ENCODE measurements at places on chromosomes 4 and X. TPM values are rescaled to one million over a fixed set of nuclear protein-coding genes. Genes with fewer than 3 reads are reported as not detected.

GRCh38 chrX:97155816-97156215, 272.1 kb downstream of the RPA4 start:
- no peak for DNase-seq

DNA sequence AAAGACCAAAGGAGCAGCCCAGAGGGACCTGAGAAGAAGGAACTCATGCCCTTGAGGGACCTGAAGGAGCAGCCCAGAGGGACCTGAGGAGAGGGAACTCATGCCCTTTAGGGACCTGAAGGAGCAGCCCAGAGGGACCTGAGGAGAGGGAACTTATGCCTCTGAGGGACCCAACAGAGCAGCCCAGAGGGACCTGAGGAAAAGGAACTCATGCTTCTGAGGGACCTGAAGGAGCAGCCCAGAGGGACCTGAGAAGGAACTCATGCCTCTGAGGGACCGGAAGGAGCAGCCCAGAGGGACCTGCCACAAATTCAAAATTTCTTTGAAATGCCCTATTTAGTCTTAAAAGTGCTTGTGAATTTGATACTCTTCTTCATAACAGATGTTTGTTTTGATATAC, 48.5 kb upstream of the TMEM154 start:
- no peak for DNase-seq

DNA sequence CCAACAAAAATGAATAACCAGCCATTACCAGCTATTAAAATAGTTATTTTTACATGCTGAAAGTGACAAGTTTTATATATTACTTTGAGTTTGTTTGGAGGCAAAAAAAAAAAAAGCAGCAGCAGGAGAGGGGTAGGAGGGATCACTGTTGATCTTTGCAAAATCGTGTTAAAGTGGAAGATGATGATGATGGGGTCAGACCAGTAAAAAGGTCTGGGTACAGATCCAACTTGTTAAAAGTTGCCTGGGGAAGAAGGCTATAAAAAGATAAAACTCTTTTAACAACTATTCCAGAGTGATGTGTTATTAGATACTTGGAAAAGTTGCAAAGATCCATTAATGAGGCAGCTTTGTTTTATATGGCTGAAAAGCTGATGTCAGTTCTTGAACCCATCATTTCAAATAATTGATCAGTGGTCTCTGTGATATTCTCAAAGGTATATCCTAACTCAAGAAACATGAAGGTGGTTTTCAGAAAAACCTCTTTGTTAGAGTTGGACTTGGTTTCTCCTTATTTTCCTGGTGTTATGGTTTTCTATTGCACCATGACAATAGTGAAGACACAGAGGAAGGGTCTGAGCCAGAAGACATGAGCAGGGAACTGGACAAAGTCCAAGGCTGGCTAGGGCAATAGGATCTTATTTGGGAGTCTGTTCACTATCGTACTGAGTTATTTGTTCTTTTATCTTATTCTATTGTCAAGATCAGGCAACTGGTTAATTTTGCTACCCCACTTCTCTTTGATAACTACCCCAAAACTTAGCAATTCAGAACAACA, 44.8 kb downstream of the EDNRA start:
- no peak for DNase-seq

- DNase-seq = no peak
These were observed 167.4 kb downstream of the HS3ST1 start for GRCh38 chr4:11261066-11261850.

- DNase-seq = no peak
These were observed 122.8 kb downstream of the SLC10A7 start for GRCh38 chr4:146398896-146399445.

GRCh38 chrX:136386826-136387225, 86.1 kb downstream of the ADGRG4 start:
- DNase-seq = no peak

DNA sequence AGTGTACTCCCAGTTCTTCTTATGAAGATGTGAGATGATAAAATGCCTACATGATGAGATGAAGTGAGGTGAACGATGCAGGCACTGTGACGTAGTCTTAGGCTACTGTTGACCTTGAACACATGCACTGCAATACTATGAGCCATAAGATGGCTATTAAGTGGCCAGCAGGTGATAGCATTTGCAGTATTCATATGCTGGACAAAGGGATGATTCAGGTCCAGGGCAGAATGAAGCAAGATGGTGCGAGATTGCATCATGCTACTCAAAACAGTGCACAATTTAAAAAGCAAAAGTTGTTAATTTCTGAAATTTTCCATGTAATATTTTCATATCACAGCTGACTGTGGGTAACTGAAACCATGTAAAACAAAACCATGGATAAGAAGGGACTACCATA, 781.4 kb downstream of the PCDH18 start:
- no peak for DNase-seq

DNA sequence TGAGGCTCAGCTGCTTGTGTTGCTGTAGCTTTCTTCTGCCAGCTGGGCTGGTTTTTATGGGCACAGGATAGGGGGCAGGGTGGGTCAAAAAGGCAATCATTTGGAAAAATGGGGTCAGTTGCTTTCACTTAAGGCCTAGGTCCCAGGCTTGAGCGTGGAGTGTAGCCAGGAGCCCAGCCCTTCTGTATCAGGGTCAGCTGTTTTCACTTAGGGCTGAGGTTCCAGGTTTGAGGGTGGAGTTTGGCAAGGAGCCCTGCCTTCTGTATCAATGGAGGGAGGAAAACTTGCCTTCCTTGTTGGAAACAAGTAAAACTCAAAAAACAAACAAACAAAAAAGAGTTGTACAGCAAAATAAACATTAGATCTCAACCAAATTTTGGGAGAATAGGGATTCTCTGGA, 37.0 kb upstream of the UGT8 start:
- DNase-seq = no peak

- peak; percentile 30 for DNase-seq
These were observed 43.8 kb downstream of the FHL1 start for GRCh38 chrX:136191171-136191570.

DNA sequence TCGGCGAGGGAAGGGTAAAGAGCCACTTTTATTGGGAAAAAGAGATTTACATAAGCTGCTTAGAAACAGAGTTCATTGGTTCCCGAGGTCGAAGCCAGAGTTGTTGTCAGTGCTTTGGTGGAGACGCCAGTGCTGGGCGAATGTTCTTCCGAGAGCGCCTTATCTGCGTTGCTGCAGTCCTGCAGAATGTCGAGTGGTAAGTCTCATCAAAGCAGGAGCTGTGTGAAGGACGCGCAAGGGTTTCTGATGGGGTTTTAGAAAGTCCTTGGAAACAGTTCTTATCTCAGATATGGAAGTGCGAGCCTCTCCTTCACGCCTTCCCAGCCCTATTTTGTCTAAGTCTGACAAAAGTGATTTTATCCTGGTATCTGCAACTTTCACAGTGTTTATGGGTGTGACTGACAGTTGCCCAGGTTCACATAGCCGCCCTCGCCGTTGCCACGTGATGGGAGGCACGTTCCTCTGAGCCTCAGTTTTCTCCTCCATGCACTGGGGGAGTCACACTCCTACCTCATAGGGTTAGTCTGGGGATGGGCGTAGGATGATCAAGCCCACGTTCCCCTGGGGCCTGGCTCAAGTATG, 47.3 kb upstream of the NSG1 start:
- DNase-seq = no peak

GRCh38 chrX:41447897-41448296, 754 bp downstream of the NYX start:
- DNase-seq = no peak

DNA sequence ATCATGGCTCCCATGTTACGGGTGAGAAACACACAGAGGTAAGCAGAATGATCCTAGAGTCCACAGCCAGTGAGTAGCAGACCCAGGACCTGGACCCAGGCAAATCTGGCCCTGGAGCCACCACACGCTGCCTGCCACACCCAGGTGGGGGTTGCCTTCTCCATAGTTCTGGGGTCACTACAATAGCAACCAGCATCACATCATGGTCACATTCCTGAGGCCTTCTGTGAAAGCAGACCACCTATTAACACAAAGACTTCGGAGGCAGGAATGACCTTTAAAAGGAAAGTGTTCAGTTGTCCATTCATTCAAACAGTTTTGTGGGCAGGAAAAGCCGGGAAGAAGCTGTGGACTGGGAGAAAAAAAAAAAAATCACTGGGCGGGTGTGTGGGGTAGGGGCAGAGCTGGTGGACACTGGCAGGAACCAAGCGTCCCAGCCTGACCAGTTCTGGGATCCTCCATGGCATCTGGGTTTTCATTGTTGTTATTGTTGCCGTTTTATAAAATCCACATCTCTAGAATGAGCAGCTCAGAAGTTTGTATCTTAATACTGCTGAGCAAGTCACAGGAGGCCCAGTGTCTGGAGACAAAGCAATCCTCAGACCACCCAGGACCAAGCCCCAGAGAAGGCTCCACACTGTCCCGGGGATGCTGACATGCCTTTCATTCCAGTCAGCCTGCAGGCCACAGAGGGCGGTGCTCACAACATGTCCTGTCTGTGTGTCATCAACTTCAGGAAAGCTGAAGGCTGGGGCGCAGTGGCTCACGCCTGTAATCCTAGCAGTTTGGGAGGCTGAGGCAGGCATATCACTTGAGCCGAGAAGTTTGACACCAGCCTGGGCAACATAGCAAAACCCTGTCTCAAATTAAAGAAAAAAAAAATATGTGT, 67.0 kb downstream of the SEL1L3 start:
- DNase-seq = peak; percentile 73

GRCh38 chrX:118682258-118683014, 45.0 kb upstream of the IL13RA1 start:
- no peak for DNase-seq

DNA sequence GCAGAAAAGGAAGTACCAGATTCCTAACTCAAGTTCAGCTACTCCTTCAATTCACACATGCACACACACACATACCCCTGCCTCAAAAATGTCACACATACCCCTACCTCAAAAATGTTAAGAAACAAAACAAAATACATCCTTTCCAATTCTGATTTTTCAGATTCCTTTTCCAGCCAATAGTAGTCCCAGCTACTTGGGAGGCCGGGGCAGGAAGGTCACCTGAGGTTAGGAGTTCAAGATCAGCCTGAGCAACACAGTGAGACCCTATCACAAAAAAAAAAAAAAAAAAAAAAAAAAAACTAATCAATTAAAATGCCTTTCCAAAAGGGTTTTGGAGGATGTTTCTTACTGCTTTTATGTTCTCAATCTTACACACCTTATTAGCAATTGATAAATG, 138.0 kb downstream of the AFAP1 start:
- no peak for DNase-seq

GRCh38 chrX:14355556-14355955, 173.8 kb upstream of the GLRA2 start:
- DNase-seq = no peak

- DNase-seq = no peak
These were observed 121.5 kb upstream of the NR3C2 start for GRCh38 chr4:148563684-148564083.

GRCh38 chrX:80139564-80139963, 125.0 kb downstream of the TBX22 start:
- DNase-seq = no peak

DNA sequence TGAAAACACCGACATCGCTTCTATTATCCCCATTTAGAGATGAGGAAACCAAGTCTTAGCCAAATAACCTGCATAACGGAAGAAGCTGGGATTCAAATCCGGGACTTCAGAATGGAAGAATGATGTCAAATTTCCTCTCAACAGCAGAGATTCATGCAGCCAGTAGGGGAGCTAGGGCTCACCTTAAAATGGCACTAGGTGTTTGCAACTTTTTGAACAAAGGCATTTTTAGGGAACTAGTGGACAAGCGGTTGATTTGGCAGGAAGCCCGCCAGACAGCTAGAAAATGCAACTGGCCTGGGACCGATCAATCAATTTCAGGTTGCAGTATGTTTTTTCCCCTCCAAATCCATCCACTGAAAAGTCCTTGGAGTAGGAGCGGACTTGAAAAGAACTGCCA, 224.2 kb downstream of the PTTG2 start:
- peak; percentile 10 for DNase-seq

DNA sequence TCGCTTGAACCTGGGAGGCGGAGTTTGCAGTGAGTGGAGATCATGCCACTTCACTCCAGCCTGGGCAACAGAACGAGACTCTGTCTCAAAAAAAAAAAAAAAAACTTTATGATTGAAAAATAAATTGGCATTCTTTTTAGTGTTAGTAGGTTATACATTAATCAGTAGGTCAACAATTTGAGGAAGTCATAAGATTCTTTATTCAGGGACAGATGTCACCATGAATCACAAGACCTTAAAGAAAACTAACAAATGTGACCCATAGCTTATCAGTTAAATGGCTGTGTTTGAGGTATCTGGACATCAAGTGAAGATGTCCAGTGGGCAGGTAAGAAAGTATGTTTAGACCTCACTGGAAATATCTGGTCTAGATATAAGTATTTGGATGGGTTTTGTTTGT, 9.3 kb upstream of the PRMT9 start:
- no peak for DNase-seq

DNA sequence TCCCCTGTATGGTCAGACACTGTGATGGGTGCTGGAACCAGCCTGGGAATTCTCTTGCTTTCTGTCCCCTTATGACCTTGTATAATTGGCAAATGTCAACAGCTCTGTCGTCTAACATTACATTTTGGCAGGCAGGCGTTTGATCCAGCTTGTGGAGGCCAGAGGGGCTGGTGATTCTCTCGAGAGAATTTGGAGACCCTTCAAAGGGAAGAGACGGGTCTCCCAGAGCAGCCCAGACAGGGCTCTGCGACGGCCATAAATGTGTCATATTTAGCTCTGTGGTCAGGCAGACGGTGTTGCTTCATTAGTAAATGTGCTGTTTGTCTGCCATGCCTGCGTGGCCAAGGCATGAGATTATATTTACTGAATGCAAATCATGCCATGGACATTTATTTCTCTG, 68.7 kb downstream of the SORCS2 start:
- DNase-seq = no peak

DNA sequence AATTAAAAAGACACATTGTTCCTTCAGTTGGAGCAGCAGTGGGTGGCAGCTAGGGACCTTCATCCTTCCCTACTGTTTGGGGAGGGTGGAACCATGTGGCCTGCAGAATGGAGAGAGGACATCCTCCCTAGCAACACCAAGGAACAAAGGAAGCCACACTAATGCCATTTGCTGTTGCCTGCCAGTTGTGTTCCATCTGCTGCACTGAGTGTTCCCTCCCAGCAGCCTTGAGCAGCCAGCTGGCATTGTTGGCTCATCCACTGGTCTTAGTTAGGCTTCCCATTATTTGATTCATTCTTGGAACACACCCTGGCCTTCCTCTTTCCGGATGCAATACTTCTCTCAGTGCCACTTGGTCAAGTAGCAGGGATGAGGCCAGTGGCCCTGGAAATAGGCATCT, 25.0 kb upstream of the HMGB3 start:
- DNase-seq = no peak

GRCh38 chr4:149238097-149238496, 577.5 kb downstream of the IQCM start:
- DNase-seq = no peak

GRCh38 chr4:175246941-175247340, 328.8 kb downstream of the ADAM29 start:
- DNase-seq = peak; percentile 52

GRCh38 chr4:166318810-166319525, 445.9 kb downstream of the TLL1 start:
- peak; percentile 91 for DNase-seq

FAM47A gene
- total RNA-seq = not detected

GPR34 gene
- not detected for total RNA-seq

BCOR gene
- total RNA-seq = 35.5 TPM

AMBN gene
- not detected for total RNA-seq

RBM3 gene
- total RNA-seq = 64.2 TPM

GUF1 gene
- total RNA-seq = 14.4 TPM

GAGE12E gene
- total RNA-seq = not detected

GABRG1 gene
- not detected for total RNA-seq

FOXO4 gene
- 4.2 TPM for total RNA-seq

CBLL2 gene
- not detected for total RNA-seq

REELD1 gene
- not detected for total RNA-seq

FATE1 gene
- 0.49 TPM for total RNA-seq

HAUS7 gene
- 85.3 TPM for total RNA-seq

NLGN3 gene
- 0.15 TPM for total RNA-seq
